ENCODE measurements at places on chromosomes 7 and 10.

DNA sequence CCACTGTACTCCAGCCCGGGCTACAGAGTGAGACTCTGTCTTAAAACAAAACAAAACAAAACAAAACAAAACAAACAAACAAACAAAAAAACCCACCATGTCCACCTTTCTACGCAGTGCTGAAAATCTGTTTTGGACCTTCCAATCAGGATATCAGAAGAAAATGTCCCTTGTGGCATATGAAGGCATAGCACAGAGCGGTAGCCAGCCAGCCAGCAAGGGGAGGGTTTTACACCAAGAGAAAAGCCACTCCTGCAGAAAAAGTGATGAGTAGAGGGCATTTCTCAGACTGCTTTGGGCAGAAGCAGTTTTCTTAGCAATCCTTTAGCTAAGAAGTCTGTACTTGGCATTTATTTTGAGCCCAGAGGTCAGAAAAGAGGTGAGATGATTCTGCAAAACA lies 612.2 kb downstream of the TYW1 start:
- no peak for DNase-seq

DNA sequence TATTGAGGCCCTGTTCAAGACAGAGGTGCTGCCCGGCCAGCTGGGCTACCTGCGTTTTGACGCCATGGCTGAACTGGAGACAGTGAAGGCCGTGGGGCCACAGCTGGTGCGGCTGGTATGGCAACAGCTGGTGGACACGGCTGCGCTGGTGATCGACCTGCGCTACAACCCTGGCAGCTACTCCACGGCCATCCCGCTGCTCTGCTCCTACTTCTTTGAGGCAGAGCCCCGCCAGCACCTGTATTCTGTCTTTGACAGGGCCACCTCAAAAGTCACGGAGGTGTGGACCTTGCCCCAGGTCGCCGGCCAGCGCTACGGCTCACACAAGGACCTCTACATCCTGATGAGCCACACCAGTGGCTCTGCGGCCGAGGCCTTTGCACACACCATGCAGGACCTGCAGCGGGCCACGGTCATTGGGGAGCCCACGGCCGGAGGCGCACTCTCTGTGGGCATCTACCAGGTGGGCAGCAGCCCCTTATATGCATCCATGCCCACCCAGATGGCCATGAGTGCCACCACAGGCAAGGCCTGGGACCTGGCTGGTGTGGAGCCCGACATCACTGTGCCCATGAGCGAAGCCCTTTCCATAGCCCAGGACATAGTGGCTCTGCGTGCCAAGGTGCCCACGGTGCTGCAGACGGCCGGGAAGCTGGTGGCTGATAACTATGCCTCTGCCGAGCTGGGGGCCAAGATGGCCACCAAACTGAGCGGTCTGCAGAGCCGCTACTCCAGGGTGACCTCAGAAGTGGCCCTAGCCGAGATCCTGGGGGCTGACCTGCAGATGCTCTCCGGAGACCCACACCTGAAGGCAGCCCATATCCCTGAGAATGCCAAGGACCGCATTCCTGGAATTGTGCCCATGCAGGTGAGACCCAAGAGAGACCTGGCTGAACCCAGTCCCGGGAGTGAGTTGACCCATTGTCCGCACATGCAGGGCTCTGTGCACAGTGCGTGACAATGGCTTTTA lies 2.8 kb downstream of the RBP3 start:
- no peak for DNase-seq

- no peak for DNase-seq
Observed at GRCh38 chr7:154674191-154674590, 328.7 kb downstream of the PAXIP1 start.

DNA sequence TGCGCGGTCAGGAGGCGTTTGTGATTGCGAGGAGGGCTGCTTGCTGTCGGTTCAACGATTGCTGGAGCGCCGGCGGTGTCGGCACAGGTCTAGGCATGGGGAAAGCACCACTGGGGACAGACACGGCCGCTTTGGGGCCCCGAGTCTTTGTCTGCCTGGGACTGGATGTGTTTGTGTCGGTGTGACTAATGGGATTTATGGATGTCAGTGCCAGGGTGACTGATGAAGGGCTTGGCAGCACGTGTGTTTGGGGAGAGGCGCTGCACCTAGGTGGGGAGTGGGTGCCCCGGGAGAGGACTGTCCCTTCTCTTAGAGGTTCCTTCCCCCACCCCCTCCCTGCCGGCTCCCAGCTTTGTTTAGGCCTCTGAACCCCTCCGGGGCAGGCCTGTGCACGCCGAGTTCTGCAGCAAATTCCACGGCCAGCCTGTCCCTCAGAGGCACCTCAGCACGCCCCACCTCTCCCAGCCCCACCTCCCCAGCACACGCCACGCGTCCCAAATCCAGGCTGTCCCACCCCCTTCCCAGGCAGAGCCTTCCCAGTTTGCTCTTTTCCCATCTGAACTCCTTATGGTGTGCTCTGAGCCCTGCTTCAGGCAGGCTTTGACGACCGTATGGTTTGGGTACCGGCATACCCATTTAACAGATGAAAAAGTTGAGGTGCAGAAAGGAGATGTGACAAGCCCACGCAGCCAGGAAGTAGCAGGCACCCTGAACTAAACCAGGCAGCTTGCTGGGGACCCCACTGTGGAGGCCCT lies 6.4 kb upstream of the TNRC18 start:
- no peak for DNase-seq

- no peak for DNase-seq
Observed at GRCh38 chr7:122183106-122183505, 39.1 kb upstream of the AASS start.

DNA sequence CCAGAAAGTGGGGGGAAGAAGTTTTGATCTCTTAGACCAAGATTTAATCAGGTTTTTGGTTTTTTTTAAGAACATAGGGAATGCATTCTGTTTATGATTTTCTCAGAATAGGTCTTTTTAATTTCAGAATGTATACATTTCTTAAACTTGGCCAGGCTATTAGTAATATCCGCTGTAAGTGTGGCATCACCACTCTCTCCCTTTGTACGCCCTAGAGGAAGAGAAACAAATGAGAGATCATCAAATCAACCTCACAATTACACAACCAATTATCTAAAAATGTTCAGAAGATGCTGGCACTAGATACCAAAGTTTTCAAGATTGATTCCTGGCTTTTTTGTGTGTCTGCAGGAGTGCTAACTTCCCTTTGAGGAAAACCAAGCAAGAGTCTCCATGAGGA lies 70.0 kb downstream of the KLF6 start:
- DNase-seq, result no peak

GRCh38 chr10:101041252-101041761 lies 10.3 kb downstream of the SFXN3 start:
- peak; percentile 48 for DNase-seq

DNA sequence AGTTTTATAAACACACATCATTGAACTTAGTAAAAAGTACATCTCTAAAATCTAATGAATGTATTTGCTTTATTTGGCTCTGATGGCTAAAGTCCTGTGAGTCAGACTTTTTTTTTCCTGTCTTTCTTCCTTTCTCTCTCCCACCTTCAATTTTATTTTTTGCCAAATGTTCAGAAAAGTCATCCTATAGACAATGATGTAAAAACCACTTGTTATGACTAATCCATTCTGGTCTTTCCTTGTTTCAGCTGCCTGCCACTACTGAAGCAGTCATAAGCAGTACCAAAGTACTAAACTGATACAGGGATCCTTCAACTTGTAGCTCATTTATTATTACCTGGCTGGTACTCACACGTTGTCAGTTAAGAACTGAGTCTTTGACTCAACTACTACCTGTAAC lies 23.9 kb downstream of the HECTD2 start:
- no peak for DNase-seq

DNA sequence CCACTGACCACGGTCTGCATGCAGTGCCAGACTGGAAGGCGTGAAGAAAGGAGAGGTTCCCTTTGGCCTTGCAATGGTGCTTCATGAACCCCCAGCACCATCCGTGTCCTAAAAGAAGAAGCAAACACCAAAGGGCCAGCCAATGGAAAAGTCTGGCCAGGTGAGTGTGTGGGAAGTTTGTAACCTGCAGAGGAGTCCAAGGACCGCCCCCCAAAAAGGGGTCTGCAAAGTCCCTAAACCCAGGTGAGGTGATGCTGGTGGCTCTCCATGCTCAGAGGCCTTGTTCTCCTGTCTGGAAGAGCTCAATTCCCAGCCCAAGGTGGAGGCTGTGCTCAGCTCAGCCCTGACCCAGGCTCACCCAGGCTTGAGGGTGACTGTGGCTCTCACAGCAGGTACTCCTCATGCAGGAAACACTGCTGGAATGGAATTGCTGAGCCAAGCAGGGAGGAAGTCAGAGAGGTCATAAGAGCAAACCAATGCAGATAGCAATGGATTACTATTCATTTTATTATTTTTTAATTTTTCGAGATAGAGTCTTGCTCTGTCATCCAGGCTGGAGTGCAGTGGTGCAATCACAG lies 52.4 kb upstream of the NANOS1 start:
- no peak for DNase-seq

DNA sequence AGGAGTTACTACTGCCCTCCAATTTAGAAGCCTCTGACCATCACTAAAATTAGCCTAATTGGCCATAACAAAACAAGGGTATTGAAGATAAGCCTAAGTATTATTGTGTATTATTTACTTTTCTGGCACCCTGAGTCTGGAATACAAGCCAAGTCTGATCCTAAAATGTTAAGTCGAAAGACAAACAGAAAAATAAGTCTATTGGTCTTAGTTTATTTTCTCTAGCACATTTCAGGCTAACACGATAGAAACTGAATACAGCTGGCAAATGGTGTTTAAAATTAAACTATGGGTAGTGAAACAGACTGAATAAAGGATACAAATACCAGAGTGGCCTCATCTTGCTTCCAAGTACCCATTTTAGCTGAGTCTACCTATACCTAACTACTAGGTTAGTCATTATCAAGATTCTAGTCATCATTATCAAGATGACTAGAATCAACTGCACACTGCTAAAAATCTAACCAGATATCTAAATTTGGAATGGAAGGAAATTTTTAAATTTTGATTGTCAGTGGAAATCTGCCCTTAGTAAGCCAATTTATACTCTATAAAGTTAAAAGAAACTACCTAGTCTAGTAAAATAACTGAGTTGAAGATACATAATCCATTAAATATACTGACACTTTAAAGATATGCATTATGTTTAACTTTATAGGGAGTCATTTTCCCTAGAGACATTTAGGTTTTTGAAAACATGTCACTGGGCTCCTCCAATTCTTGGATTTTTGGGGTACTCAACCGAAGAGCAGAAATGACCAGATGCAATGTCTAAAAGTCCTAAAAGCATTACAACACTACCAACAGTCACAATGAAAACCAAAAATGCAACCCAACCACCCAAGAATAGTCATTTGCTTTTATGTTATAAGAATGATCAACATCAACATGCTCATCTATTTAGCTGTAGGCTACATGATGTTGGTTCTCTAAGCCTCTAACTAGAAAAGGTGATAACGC lies 80.9 kb downstream of the NT5C2 start:
- DNase-seq, result no peak

- no peak for DNase-seq
Observed at GRCh38 chr7:130920122-130920521, 186.1 kb upstream of the KLF14 start.

DNA sequence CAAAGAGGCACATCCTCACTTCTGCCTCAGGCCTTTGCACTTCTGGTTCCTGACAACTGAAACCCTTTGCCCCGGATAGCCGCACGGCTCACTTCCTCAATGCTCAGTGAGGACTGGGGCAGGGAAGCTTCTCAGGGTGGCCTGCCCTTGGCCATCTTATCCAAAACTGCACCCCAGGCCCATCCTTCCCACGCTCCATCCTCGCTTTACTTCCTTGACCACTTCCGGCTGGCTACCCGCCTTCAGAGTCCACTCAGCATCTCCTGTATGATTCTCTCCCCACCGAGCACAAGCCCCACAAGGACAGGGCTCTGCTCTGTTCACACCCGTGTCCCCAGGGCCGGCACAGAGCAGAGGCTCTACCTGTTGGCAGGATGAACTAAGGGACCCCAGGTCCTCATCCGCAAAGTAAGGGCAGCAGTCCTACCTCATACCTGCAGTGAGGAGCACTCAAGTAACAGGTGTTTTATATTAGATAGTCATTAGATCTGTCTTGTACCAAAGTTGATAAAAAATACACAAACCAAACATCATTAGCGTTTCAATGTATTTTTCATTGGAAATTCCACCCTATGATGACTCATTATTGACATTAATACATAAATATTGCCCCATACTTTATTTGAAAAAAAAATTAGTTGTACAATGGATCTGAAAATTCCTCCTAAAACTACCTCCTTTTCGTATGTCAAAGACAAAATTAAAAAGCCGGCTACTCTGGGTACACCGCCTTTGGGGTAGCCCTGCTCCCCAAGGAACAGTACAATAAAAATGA lies 35.0 kb downstream of the GNA12 start:
- DNase-seq, result no peak

- DNase-seq, result no peak
Observed at GRCh38 chr7:87960239-87960638, 26.2 kb downstream of the ADAM22 start.

GRCh38 chr7:51633596-51633995 lies 317.0 kb upstream of the COBL start:
- DNase-seq, result no peak

- no peak for DNase-seq
Observed at GRCh38 chr7:149707448-149707886, 65.9 kb downstream of the ZNF467 start.

DNA sequence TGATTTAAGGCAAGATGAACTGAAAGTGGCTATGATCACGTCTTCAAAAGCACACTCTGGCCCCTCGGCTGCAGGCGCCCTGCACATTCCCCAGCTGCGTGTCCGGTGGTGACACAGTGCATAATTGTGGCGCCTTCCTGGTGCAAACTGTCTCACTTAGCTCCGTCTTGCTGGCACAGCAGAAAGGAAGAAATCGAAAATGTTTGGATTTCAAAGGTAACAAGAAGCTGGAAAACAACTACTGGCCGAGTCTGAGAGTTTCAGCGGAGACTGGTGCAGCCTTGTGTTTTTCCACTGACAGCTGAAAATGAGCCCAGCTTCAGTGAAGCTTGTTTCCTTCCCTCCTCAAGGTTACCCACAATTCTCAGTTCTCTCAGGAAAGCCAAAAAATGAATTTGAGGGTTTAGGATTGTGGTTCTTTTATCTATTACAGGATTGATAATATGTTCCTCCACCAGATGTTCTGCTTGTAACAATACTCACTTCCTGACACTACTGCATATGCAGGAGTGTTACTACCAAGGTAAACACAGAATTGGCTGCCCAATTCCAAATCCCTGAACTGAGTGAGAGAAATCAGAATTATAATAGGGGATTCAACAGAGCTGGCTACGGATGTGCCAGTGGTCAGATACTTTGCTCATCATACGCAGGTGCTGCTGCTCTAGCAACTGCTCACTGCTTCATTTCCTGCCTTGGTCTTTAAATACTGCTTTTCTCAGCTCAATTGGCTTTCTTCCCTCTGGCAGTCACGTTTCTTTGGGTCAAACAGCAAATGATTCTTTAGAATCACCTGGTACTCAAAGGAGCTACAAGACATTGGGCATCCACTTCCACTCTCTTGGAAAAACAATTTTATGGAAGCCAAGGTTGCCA lies 63.7 kb downstream of the TRUB1 start:
- DNase-seq, result no peak

Measured in activated T-helper 1 cell treated with Interleukin-2 at 50 U/mL for 16 hours (primary cell).